ENCODE measurements at places on chromosomes 2 and 18. TPM values are rescaled to one million over a fixed set of nuclear protein-coding genes. Genes with fewer than 3 reads are reported as not detected.

DNA sequence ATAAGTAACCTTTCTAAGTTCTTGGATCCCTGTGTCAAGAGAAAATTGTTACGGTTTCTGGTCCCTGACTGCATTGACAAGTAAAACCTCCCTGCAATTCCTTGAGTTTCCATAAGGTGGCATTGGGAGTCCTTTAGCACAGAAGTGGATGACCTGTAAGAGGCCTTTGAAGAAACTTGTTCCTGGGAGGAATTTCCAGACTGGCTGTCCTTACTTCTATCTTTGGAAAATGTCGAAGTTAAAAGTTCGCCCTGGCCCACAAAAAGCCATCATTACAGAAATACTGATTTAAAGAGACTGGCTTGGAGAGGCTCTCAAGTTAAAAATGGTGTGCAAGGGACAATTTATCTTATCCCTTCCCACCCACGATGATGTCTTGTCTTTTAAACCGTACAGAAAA is 218.4 kb downstream of the CDH20 start:
- DNase-seq, result peak; percentile 89

GRCh38 chr2:99278793-99279291 is 22.2 kb downstream of the LYG1 start:
- DNase-seq, result peak; percentile 93

- DNase-seq, result peak; percentile 26
These were observed 180.3 kb upstream of the PKDCC start for GRCh38 chr2:41867553-41867952.

DNA sequence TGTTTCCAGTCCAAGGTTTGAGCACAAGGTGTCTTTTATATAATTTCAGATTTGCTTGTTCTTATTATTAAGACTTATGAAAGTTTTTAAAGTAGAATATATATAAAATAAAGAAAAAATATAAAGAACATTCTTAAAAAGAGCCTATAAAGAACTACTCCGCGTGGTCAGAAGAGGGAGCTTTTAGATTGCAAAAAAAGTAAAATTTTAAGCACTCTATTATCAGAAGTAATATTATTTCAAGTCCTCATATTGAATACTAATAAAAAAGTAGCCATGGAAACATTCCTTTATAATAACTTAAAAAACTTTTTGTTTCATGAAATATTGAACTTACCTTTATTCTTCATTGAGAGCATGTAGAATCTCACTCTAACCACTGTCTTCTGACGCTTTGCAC is 51.4 kb downstream of the LINC00305 start:
- peak; percentile 4 for DNase-seq

- no peak for DNase-seq
These were observed 85.0 kb downstream of the TTC27 start for GRCh38 chr2:32712870-32713269.

DNA sequence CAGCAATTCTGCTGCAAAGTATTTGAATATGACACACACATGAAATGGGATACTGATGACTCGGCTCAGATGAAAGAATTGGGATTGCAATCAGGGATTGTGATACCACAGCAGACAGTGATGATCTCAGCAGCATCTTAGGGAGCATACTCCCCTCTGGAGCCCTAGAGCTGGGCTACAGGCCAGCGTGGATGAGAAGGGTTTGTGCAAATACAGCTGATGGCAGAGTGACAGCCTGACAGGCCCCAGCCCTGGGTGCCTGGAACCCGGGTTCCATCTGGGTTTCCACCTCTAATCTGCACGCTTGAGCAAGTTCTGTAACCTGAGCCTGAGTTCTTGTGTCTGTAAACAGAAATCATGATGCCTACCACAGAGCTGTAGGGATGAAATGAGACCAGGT is 418.0 kb downstream of the LRATD1 start:
- DNase-seq, result no peak

DNA sequence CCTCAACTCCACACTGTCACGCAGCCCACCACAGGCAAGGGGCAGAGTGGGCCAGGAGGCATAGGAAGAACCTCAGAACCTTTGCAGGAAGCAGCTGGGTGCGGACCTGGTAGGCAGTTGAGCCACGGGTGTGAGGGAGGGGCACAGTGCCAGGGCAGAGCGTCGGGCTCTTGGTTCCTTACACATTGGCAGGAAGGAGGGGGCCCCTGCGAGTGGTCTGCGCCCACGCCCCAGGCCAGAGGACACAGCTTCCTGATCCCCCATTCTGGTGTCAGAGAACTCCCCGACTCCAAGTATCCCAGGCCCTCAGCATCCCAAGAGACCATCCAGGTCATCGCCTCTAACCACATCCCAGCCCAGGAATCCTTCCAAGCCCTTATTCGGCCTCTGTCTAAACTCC is 61.5 kb downstream of the TNS1 start:
- DNase-seq, result no peak

The ZNF385B gene
- total RNA-seq, result not detected

The STON1 gene
- 25.0 TPM for total RNA-seq

The SATB2 gene
- total RNA-seq, result 15.1 TPM
